ENCODE measurements at places on chromosomes 5 and 9.

- no peak for DNase-seq
Measured at GRCh38 chr5:179406031-179406961, 61.0 kb upstream of the ADAMTS2 start.

- no peak for DNase-seq
Measured at GRCh38 chr9:107222020-107222522, 61.0 kb upstream of the RAD23B start.

GRCh38 chr5:89954916-89955315 lies 454.6 kb downstream of the CETN3 start:
- no peak for DNase-seq

- DNase-seq: no peak
Measured at GRCh38 chr9:126307322-126308061, 19.1 kb upstream of the MVB12B start.

GRCh38 chr5:127186657-127187056 lies 103.9 kb upstream of the MEGF10 start:
- DNase-seq: no peak

- no peak for DNase-seq
Measured at GRCh38 chr9:95666096-95666784, 149.5 kb upstream of the PTCH1 start.

DNA sequence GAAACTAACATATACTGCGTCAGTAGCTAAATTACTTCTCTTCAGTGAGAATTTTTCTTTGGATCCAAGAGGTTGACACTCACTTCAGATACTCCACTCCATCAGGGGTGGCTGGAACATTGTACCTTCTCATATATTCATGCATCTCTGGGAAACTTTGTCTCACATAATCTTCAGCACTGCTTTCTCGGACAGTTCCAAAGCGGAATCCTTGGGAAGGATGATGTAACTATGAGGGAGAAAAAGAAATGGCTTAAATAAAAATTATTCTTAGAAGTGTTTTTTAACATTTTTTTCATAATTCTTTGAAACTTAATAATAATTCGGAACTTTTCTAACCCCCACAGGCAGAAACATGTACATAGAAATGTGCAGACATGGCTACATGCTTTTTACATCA lies 33.4 kb upstream of the PPP3R2 start:
- DNase-seq: no peak

- no peak for DNase-seq
Measured at GRCh38 chr9:86443992-86444391, 89.8 kb upstream of the TUT7 start.

GRCh38 chr5:66824476-66824875 lies 228.3 kb downstream of the MAST4 start:
- no peak for DNase-seq

- DNase-seq: no peak
Measured at GRCh38 chr5:32565145-32565544, 20.2 kb upstream of the SUB1 start.

DNA sequence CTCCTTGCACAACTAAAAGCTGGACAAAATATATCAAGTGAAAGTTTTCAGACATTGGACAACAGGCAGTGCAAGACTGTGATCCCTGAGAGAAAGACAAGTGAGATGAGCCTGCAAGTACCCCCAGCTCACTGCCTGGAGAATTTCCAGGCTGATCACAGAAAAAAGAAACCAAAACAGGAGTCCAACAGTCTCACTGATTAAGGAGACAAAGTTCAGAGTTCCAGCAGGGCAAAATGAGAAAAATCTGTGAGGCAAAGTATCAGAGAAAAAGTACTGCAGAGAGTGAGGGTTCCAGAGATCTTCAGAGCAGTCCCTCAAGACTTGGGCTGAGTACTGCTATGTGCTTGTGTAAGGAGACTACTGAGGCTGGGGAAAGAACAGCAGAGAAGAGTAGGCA lies 56.0 kb upstream of the PRSS3 start:
- no peak for DNase-seq

DNA sequence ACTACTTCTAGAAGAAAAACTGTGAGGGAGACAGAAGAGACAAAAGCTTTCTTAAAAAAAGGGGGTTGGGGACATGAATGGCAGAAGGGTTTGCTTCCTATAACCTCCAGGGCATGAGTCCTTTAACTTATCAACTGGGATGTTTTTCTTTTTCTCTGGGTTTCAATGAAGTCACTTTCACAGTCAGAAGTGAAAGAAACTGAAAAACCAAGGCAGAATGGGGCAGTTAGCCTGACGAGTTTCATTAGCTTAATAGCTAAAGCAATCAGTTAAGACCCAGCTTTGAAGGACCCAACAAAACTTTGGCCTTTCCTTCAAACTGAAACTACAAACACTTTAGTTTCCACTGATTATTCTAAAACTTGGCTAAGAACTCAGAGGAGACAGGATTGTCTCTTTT lies 4.6 kb upstream of the OR13C8 start:
- no peak for DNase-seq

- no peak for DNase-seq
Measured at GRCh38 chr5:168356592-168356991, 65.1 kb downstream of the WWC1 start.

DNA sequence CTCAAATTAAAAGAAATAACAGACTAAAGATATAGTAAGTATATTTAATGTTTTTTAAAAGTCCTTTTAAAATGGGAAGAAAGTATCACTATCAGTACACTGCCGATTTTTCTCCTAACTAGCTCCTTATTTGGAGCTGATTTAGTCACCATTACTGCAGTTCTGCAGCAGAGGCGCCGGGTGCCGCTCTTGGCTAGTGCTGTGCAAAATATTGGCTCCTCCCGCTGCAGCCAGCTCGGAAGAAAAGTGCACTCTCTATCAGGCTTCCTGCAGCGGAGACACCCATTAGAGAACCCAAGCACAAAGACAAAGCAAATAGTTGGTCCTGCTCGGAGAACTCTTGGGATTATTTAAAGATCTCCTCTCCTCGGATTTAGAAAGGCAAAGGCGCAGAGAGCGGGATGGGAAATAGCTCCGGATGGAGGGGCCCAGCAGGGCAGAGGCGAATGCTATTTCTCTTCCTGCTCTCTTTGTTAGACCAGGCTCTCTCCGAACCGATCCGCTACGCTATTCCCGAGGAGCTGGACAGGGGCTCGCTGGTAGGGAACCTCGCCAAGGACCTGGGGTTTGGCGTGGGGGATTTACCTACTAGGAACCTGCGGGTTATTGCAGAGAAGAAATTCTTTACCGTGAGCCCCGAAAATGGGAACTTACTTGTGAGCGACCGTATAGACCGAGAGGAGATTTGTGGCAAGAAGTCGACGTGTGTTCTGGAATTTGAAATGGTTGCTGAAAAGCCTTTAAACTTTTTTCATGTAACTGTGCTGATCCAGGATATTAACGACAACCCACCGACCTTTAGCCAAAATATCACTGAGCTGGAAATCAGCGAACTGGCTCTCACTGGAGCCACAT lies at the start of gene PCDHGB3:
Gene PCDHGB3, plus strand, starts transcription at position 249 of the 855 bp plus-strand sequence. Its CDS starts 153 bp downstream, at position 402.
- DNase-seq: no peak

GRCh38 chr5:79803007-79803406 lies 113.4 kb downstream of the CMYA5 start:
- DNase-seq: no peak

- DNase-seq: no peak
Measured at GRCh38 chr9:134887686-134888602, 7.3 kb downstream of the FCN2 start.

- DNase-seq: no peak
Measured at GRCh38 chr5:114412510-114413171, 50.8 kb downstream of the KCNN2 start.

DNA sequence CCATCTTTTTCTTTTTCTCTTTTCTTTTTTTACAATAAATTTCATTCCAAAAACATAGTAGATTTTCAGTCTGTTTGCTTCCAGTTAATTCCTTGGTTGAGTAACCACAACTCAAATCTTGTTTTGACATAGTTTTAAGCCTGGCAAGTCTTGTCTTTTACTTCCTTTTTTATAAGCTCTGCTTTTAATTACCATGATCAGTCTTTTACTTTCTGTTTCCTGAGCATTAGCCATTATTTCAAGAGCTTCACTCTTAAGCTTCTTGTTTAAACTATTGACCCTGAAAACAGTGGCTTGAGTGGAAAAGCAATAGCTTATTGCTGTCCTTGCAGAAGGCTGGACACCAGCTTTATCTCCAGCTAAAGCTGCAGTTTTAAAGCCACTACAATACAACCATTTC lies 1363.3 kb downstream of the MAT2B start:
- DNase-seq: no peak

- DNase-seq: no peak
Measured at GRCh38 chr9:126516561-126516935, 97.2 kb upstream of the LMX1B start.

GRCh38 chr5:128252196-128252595 lies 168.6 kb downstream of the SLC12A2 start:
- DNase-seq: no peak

DNA sequence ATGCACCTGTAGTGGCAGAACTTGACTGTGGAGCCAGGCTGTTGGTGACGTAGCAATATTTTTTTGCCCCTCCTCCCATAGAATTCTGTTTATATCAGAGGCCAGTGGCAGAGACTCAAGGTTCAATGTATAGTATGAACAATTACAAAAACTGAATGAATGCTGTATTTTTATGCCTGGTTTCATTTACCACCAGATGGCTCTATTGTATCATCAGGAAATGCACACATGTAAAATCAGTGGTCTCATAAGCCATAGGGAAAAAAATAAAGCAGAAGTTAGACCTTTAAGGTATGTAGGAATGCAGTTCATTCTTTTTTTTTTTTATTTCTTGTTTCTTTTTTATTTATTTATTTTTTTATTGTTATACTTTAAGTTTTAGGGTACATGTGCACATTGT lies 43.6 kb downstream of the CCDC192 start:
- DNase-seq: no peak

- DNase-seq: no peak
Measured at GRCh38 chr9:79477955-79478771, 93.6 kb upstream of the TLE4 start.

GRCh38 chr5:56375011-56375410 lies 141.9 kb upstream of the ANKRD55 start:
- no peak for DNase-seq

DNA sequence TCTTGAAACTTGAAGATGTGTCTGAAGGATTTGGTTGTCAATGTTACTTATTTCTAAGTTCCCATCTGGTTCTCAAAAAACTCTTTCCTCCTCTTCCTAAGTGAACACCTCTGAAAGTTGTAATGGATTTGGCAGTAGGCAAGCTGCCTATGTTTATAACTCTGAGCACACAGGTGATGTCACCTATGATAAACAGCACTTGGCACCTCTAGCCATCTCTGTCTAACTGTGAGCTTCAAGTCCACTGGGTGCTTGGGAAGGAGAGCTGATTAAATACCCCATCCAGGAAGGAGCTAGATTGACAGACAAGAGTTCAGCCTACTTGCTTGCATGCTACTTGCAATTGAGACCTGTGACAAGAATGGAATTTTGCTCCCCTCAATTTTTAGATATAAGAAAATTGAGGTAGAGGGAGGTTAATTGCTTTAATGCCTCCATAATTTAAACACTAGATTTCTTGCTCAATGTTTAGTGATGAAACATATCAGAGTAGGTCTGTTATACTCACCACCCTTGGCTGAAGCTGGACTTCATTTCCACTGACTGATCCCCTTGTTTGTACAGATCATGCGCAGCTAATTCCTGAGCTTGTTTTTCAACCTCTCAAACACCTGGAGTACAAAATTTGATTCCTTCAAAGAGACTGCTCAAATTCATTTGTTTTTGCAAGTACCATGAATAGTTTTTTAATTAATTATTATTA lies 49.9 kb downstream of the PDE4D start:
- DNase-seq: no peak

GRCh38 chr5:57896576-57896975 lies 414.0 kb upstream of the ACTBL2 start:
- no peak for DNase-seq

- DNase-seq: no peak
Measured at GRCh38 chr9:133584167-133584558, 25.0 kb downstream of the FAM163B start.

GRCh38 chr9:113309204-113309813 lies 6.1 kb upstream of the RNF183 start:
- DNase-seq: no peak

- no peak for DNase-seq
Measured at GRCh38 chr5:133108481-133108921, 56.7 kb downstream of the HSPA4 start.

- no peak for DNase-seq
Measured at GRCh38 chr5:126543009-126543408, 52.0 kb downstream of the ALDH7A1 start.

GRCh38 chr5:32709750-32710549 lies 1.2 kb upstream of the NPR3 start:
- peak; percentile 39 for DNase-seq

- DNase-seq: no peak
Measured at GRCh38 chr9:88161144-88161543, 22.9 kb upstream of the SPATA31C2 start.

GRCh38 chr5:73938938-73939320 lies 312.9 kb downstream of the ARHGEF28 start:
- no peak for DNase-seq

DNA sequence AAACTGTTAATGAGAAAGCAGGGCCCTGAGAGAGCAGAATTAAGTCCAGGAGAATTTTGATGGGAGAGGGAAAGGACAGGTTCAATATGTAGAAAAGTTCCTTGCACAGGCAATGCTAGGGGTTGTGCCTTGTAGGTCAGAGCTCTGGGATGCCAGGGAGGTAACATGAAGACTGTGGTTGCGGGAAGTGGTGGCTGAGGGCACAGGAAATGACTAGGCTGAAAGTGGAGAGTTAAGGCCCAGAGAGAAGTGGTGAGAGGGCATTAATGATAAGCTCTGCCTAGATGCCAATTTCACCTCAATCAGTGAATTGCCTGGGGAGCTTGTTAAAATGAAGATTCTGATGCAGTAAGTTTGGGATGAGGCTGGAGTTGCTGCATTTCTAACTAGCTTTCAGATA lies 31.5 kb upstream of the PPP3R2 start:
- DNase-seq: no peak

DNA sequence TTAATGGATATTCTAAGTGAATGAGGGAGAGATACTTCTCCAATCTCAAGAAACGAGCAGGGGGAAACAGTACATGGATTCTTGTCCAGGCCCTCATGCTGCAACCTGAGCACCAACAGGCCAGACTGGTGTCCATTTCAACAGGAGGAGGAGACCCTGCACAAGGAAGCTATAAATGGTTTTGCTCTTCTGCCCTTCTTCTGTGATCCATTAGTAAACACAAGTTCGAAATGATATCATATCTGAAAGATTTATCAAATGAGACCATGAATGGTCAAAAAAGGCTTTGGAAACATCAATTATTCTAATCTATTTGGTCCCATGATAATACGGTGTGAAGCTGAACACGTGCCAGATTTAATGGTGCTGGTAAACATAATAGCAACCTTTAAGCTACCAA lies 109.8 kb downstream of the NR6A1 start:
- DNase-seq: no peak

DNA sequence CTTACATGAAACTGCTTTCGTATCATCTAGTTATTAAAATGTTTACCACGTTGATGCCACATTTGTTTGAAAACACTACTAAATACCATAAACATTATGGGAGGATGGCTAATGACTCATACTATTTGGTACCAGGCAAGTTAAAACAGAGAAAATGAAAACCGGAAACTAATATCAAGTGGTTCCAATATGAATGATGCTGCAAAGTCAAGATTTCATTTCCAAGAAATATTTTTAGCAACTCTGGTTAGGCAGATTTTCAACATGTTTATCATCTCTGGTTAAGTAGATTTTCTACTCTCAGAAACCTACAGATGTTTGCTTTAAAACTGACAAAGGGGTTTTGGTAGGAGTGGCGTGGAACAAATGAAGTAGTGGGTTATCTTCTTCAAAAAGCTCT lies 4.9 kb upstream of the F2R start:
- no peak for DNase-seq
